ENCODE measurements at places on chromosomes 5 and 9.
A peak's percentile ranks its signal among the peaks of the same experiment; 100 is the strongest.

GRCh38 chr9:82132024-82132423 lies 143.5 kb downstream of the SPATA31D1 start:
- DNase-seq = no peak

GRCh38 chr5:173399851-173400250 lies 71.6 kb upstream of the STC2 start:
- no peak for DNase-seq

DNA sequence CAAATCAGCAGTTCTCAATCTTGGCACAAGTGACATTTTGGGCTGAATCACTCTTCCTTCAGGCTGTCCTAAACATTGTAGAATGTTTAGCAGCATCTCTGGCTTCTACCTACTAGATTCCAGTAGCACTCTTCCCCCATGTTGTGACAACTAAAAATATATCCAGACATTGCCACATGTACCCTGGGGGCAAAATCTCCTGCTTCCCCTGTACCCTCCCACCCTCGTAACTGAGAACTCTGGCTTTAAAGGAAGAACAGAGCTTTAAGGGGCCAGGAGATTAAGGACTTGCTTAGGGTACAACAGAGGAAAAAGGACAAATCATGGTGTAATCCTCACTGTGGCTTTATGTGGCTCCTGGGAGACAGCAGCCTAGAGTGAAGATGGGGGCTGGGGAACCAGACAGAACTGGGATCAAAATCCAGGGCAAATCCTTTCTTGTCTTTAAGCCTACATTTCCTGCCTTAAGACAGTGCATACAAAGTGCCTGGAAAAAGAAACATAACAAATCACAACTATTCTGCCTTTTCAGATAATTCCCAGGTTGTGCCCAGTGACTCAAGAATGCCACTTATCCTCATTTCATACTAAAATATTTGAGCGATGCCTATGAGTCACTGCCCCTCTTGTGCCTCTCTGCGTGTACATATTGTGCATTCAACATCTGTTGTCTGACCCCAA lies 109.3 kb downstream of the DAPK1 start:
- DNase-seq = no peak

GRCh38 chr5:178351221-178352034 lies 118.8 kb upstream of the PHYKPL start:
- DNase-seq = no peak

GRCh38 chr5:142852416-142853198 lies 82.4 kb downstream of the ARHGAP26 start:
- no peak for DNase-seq

- DNase-seq = no peak
Observed at GRCh38 chr5:139752506-139753473, 42.8 kb upstream of the PSD2 start.

DNA sequence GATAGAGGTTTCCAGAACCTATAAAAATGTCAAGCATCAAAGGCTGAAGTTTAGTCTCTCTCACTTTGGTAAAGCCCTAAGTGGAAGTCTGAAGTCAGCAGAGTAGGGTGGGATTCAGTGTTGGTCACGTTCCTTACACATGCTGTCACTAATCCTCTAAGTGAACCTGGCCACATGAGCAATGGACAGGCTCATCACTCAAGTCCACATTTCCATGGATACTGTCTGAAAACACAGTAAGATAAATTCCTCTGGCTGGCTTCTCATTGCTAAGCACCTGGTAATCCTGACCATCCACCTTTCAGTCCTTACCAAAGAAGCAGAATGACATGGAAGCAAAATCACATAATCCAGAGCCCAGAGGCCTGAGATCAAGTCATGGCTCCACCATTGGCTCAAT lies 43.8 kb downstream of the GNA14 start:
- DNase-seq = no peak

GRCh38 chr5:126624534-126624933 lies 23.8 kb downstream of the PHAX start:
- no peak for DNase-seq

DNA sequence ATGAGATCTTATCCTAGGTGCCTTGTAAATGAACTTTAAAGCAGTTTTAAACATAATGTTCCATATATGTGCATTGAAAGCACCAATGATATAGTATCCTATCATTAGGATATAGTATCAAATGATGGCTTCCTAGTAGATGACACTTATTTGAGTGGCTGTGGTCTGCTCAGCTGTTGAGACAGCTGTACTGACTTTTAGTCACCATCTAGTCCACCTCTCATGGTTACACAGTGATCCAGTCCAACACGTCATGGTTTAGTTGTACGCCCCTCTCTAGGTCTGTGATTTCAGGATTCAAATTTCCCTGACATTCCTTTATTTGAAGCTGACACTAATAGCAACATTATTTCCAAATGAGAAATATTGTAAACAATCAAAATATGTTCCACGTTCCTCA lies 127.3 kb upstream of the TUT7 start:
- DNase-seq = no peak

DNA sequence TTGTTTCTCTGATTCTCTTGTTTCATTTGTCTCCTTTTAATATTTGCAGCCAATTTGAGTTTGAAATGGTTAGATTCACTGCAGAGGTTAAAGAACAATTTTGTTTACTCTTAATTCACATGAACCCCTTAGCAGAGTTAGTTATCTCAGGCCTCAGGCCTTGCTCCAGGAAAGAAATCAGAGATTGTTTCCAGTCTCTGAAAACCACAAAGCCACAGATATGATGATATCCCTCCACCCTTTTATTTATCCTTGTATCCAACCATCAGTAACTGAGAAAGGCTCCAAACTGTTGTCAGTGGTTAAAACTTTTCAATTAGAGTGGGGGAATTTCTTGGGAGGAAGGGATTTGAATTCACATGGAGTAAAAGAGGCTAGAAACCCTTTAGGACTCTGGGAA lies 406.0 kb upstream of the DMAC1 start:
- no peak for DNase-seq

DNA sequence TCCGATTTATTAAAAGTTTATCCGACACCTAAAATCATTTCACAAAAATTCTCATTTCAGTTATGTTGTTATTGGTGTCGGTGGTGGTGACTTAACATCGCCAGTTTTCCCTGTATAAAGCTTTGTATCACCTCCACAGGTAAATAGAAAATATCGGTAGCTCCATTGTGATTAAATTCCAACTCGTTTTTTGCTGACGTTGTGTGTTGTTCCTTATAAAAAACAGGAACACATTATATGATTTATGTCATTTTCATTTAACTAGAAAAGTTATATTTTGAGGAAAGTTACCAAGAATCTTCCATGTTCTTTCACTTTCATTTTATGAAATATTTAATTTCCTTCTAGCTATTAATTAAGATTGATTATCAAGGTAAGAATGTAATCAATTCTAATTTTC lies 635.9 kb downstream of the CDH18 start:
- no peak for DNase-seq

DNA sequence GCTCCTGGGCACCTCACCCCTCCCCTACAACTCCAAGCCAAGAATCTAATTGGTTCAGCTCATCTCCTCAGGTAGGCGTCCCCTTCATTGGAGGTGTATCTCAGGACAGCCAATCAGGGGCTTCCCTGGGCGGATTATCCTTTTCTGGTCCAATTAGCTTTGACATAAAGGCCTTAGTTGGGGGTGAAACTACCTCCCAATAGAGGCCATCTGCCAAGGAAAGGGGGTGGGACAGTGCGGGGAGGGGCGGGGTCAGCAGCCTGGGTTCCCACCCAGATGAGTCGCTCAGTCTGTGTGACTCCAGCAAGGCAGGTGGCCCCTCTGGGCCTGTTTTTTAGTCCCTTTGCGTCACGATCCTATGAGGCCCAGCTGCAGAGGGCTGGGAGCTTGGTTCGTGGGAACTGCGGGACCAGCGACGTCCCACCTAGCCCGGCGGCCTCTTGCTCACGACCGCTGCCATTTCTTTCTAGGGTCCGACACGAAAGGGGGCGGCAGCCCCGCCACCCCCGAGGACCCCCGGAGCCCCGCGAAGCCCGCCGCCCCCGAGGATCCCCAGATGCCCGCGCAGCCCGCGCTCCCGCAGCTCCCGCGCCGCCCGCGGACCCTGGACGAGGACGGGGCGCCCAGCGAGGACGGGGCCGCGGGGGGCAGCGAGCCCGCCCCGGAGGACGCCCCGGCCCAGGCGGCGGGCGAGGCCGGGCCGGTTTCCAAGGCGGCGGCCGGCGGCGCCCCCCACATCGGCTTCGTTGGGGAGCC lies 8.9 kb downstream of the PRRT1B start:
- DNase-seq = peak; percentile 56

GRCh38 chr5:14129123-14129522 lies 14.0 kb upstream of the TRIO start:
- no peak for DNase-seq

GRCh38 chr5:76332102-76332501 lies 71.0 kb upstream of the IQGAP2 start:
- DNase-seq = no peak

GRCh38 chr5:169112016-169112415 lies 188.9 kb downstream of the SLIT3 start:
- DNase-seq = no peak

DNA sequence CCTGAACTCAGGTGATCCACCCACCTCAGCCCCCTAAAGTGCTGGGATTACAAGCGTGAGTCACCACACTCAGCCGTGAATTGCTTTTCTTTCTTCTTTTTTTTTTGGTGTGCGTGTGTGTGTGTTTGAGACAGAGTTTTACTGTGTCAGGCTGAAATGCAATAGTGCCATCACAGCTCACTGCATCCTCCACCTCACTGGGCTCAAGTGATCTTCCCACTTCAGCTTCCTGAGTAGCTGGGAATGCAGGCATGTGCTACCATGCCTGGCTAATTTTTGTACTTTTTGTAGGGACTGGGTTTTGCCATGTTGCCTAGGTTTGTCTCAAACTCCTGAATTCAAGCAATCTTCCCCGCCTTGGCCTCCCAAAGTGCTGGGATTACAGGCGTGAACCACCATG lies 113.7 kb upstream of the HAPLN1 start:
- no peak for DNase-seq

DNA sequence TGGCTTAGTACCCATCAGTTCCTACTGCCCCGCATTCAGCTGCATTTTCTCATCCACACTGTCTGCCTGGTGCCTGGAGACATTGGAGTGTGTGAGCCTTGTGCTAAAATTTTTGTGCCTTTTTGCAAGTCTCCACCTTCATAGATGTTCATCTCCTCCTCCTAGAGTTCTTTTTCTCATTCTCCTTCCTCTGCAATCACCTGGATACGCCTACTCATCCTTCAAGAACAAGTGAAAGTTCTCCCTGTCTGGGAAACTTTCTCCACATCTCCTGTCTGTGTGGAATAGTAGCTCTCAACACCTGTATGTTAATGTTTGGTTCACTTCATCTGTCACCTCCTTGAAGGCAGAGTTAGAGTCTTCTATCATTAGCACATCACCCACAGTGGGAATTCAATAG lies 125.7 kb upstream of the FBXL17 start:
- DNase-seq = no peak

GRCh38 chr5:59591162-59591561 lies 302.4 kb downstream of the PDE4D start:
- DNase-seq = no peak

GRCh38 chr5:102969641-102970040 lies 150.3 kb downstream of the GIN1 start:
- no peak for DNase-seq

GRCh38 chr9:7510199-7510598 lies 289.4 kb downstream of the DMAC1 start:
- DNase-seq = peak; percentile 50

- DNase-seq = no peak
Observed at GRCh38 chr5:159850160-159850559, 66.1 kb upstream of the ADRA1B start.

GRCh38 chr9:126675147-126675467 lies 61.4 kb downstream of the LMX1B start:
- no peak for DNase-seq

Measured in T47D (cell line).